ENCODE measurements at places on chromosomes 1 and 21. TPM values are rescaled to one million over a fixed set of nuclear protein-coding genes. Genes with fewer than 3 reads are reported as not detected.

CHRNB2 gene
- total RNA-seq, result 0.34 TPM

PLA2G2D gene
- not detected for total RNA-seq

TMEM39B gene
- 7.3 TPM for total RNA-seq

TNNT2 gene
- 7.9 TPM for total RNA-seq

DDOST gene
- 143 TPM for total RNA-seq

ZSWIM5 gene
- 3.5 TPM for total RNA-seq

CXADR gene
- total RNA-seq, result 103 TPM

SPATA21 gene
- total RNA-seq, result not detected

PEAR1 gene
- total RNA-seq, result 5.7 TPM

MEF2D gene
- 67.0 TPM for total RNA-seq

SELE gene
- total RNA-seq, result 1.5 TPM

DNA sequence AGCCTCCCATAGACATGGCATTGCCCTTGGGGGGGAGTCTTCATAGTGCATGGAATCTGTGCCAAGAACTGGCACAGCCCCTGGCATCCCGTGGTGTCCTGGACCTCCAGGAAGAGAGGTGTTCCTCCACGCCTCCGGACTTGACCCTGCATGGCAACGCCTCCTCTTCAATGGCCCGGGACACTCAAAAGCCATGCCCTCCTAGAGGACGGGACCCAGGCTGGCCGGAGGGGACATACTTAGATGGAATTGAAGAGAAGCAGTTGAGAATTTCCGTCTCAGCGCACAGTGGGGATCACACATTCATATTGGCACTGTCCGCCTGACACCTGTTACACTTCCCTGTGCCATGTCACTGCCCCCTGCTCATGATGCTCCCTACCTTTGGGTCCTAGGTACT, 38.4 kb upstream of the TENT5C start:
- DNase-seq, result no peak
- no peak overlapping the region for H3K27ac ChIP-seq
- peaks cover 4% of the 10 kb centered on the region for H3K4me1 ChIP-seq
- no peaks in the 10 kb centered on the region for H3K36me3 ChIP-seq

- no peaks in the 10 kb centered on the region for H3K27me3 ChIP-seq
- DNase-seq, result no peak
- peaks cover 21% of the 10 kb centered on the region for H3K36me3 ChIP-seq
- no peak overlapping the region for H3K27ac ChIP-seq
Measured at GRCh38 chr1:225919906-225920305, 4.1 kb downstream of the PYCR2 start.

DNA sequence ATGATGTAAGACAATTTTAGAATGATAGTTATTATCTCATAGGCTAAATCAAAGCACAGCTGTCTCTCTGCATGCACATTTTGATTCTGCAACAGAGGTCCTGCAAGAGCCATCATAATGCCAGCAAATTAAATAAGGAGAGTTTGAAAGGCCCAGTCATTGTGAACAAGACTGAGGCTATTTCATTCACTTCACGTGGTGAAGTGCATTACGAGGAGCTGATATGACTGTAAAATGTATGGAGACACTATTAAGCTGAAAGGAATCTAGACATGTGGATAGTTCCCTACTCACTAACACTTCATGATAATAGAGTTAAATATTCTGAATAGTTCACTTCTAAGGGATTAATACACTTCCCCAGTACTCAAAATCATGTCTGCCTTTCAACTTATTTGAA, 299.0 kb downstream of the SMYD3 start:
- no peaks in the 10 kb centered on the region for H3K4me1 ChIP-seq
- no peak overlapping the region for H3K4me3 ChIP-seq
- no peaks in the 10 kb centered on the region for H3K27me3 ChIP-seq
- no peaks in the 10 kb centered on the region for H3K36me3 ChIP-seq

DNA sequence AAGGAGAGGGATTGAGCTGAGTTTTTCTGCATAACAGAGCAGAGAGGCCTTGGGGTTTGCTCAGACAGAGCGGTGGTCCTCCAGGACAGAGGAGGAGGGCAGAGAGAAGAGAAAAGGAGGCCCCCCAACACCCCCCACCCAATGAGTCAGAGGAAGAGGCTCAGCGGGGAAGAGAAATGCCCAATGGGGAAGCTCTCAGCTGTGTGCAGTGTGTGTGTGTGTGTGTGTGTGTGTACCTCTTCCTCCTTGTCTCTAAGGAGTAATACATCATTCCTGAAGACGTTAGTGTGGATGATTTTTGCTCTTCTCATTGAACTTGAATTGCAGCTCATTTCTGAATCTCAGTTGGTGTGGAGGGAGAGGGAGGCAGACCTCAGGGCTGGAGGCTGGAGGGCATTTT, 8.7 kb downstream of the TMPRSS3 start:
- no peaks in the 10 kb centered on the region for H3K4me1 ChIP-seq
- no peak for DNase-seq
- H3K4me3 ChIP-seq, result no peak overlapping the region
- no peak overlapping the region for H3K27ac ChIP-seq
- no peaks in the 10 kb centered on the region for H3K27me3 ChIP-seq

GRCh38 chr21:18705971-18706370, 302.4 kb upstream of the TMPRSS15 start:
- H3K27me3 ChIP-seq, result no peaks in the 10 kb centered on the region
- DNase-seq, result no peak
- H3K4me1 ChIP-seq, result no peaks in the 10 kb centered on the region
- H3K4me3 ChIP-seq, result no peak overlapping the region
- H3K36me3 ChIP-seq, result no peaks in the 10 kb centered on the region

GRCh38 chr1:175810305-175810704, 66.9 kb upstream of the TNR start:
- H3K36me3 ChIP-seq, result no peaks in the 10 kb centered on the region
- no peak overlapping the region for H3K4me3 ChIP-seq
- no peaks in the 10 kb centered on the region for H3K27me3 ChIP-seq
- no peaks in the 10 kb centered on the region for H3K4me1 ChIP-seq
- no peak overlapping the region for H3K27ac ChIP-seq
- DNase-seq, result no peak

- no peaks in the 10 kb centered on the region for H3K27me3 ChIP-seq
- DNase-seq, result no peak
- peaks cover 26% of the 10 kb centered on the region for H3K4me1 ChIP-seq
- peak overlapping the region; percentile 75 for H3K4me3 ChIP-seq
- no peak overlapping the region for H3K27ac ChIP-seq
- H3K36me3 ChIP-seq, result no peaks in the 10 kb centered on the region
Measured at GRCh38 chr1:3858231-3858981, 1.1 kb downstream of the DFFB start.

DNA sequence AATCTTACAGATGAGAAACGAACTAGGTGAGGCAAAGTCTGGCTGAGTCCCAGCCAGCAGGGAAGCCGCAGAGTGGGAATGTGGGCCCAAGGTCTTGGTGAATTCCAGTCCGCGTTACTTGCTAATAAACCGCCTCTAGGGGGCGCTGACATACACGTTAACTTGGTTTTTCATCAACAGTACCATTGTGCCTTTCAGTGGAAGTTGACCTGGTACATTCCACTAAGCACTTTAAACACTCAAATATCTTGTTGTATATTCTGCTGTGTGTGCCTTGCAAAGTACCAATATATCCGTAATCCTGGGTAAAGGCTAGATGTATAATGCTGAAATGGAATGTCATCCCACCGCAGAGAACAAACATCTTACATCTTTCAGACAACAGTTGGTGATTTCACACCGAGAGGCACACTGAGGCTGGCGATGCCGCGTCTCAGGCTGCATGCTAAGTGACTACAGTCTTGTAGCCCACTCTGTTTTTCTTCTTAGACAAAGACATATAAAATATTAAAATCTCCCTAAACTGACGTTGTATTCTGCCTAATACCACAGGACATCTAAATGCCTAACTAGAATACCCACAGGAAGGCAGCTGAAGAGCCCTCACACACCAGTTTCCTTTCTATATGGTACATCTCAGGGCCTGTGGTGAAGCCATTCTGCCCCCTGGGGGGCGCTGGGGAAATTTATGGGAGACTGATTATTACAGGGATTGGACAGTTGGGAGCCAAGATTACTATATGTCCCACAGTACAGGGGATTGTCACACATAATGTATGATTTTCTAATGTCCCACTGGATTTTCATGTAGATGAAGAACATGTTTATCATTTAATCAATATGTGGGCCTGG, 49.2 kb upstream of the C1orf198 start:
- peak; percentile 73 for DNase-seq
- H3K36me3 ChIP-seq, result peaks cover 47% of the 10 kb centered on the region
- no peak overlapping the region for H3K27ac ChIP-seq
- no peak overlapping the region for H3K4me3 ChIP-seq

DNA sequence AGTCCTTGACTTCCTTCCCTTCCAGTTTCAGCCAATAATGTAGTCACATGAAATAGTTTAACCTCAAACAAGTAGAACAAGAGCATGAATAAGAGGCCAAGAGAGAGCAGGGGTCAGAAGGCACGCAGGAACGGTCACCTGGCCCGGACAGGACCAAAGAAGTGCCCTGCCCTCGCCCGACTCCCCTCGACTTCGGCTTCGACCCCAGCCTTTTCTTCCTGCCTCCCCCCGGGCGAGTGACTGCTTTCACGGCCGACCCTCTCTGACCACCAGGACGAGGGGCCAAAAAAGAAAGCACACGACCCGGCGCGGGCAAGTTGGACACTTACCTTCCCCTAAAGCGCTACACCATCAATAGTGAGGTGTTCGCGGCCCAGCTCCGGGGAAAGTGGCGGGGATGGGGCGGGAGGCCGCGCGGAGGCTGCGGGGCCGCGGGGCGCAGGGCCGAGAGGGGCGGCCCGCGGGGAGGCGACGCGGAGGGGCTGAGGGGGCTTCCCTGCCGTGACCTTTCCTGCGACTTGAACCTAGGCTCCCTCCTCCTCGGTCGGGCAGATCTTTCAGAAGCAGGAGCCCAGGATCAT, 519 bp downstream of the RERE start:
- H3K36me3 ChIP-seq, result no peaks in the 10 kb centered on the region
- no peaks in the 10 kb centered on the region for H3K27me3 ChIP-seq
- peak overlapping the region; percentile 80 for H3K4me3 ChIP-seq
- peaks cover 45% of the 10 kb centered on the region for H3K4me1 ChIP-seq
- H3K27ac ChIP-seq, result peak overlapping the region; percentile 99

DNA sequence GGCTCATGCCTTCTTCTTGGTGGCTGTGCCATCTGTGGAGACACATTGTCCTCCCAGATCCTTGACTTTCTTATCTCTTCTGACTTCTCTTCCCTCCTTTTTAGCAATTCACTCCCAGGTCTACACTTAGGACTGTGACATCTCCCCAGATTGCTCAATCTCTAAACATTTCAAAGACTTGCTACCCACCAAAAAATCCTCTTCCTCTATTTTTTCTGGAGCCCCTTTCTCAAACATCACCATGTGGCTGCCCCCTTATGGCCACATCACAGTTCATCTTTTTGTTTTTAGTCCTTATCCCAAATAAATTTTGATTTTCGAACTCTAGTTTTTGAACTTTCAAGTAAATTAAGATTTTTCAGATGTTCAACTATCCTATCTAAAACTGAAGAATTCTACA, 148.6 kb upstream of the HOOK1 start:
- no peaks in the 10 kb centered on the region for H3K36me3 ChIP-seq
- peaks cover 16% of the 10 kb centered on the region for H3K4me1 ChIP-seq
- H3K4me3 ChIP-seq, result no peak overlapping the region

GRCh38 chr1:219209578-219209977, 35.9 kb downstream of the LYPLAL1 start:
- H3K36me3 ChIP-seq, result peaks cover 10% of the 10 kb centered on the region
- no peak overlapping the region for H3K27ac ChIP-seq
- no peak overlapping the region for H3K4me3 ChIP-seq
- no peaks in the 10 kb centered on the region for H3K27me3 ChIP-seq
- DNase-seq, result no peak

DNA sequence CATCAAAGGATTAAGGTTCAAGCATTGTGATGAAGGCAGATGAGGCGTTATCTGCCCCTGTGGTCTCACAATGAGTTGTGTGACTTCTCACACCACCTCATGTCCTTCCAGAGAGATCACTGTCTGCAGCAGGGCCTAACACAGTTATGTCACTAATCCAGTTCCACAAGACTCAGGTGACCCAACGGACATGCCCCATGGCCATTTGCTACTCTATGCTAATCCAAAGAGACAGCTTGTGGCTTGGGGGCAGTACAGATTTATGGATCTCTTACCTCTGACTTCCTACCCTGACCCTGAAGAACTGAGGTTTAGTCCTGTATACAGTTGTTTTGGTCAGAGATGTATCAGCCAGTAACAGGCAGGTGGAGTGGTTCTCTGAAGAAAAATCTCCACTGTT, 147.1 kb downstream of the GLUL start:
- H3K27ac ChIP-seq, result no peak overlapping the region
- DNase-seq, result no peak
- no peak overlapping the region for H3K4me3 ChIP-seq
- H3K4me1 ChIP-seq, result peaks cover 9% of the 10 kb centered on the region

GRCh38 chr21:46142582-46143473, 12.6 kb downstream of the FTCD start:
- H3K4me3 ChIP-seq, result no peak overlapping the region
- no peaks in the 10 kb centered on the region for H3K36me3 ChIP-seq
- H3K4me1 ChIP-seq, result peaks cover 10% of the 10 kb centered on the region
- H3K27ac ChIP-seq, result no peak overlapping the region
- DNase-seq, result peak; percentile 52
- peaks cover 3% of the 10 kb centered on the region for H3K27me3 ChIP-seq

GRCh38 chr1:2501041-2501819, 25.1 kb downstream of the PLCH2 start:
- H3K4me1 ChIP-seq, result peaks cover 18% of the 10 kb centered on the region
- H3K4me3 ChIP-seq, result no peak overlapping the region

GRCh38 chr1:8926707-8927694, 18.7 kb upstream of the CA6 start:
- no peaks in the 10 kb centered on the region for H3K4me1 ChIP-seq
- DNase-seq, result no peak
- no peaks in the 10 kb centered on the region for H3K36me3 ChIP-seq

- H3K27me3 ChIP-seq, result peaks cover 6% of the 10 kb centered on the region
- no peak overlapping the region for H3K27ac ChIP-seq
- no peaks in the 10 kb centered on the region for H3K36me3 ChIP-seq
Measured at GRCh38 chr21:43337901-43338655, 88.9 kb downstream of the SIK1 start.

DNA sequence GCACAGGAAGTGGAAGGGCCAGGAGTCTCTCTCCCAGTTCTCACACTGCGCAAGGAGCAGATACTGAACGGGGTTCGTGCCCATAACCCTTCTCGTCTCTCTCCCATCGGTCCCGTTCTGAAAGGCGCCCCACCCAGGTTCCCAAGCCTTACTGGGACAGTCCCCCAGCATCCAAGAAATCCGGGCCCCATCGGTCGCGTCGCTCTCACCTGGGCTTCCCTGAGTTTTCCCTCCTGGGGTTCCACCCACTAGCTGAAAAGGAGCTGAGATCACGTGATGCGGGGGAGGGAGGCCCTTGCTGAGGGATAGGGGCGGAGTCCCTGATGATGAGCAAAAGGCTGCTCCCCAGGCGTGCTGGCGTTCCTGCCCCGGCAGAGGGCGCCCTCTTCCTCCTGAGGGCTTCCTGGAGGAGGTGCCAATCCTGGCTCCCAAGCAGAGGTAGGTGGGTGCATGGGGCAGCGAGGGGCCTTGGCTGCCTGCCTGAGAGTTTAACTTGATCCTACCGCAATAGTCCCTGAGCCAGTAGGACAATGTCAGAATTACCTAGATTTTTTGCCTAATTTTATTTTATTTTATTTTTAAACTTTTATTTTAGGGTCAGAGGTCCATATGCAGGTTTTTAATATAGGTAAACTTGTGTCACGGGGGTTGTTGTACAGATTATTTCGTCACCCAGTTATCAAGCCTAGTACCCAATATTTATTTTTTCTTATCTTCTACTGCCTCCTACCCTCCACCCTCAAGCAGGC, at the start of gene SPOCD1:
Gene SPOCD1, minus strand, starts transcription at position 271 of the 749 bp plus-strand sequence. CDS start 689 bp downstream, outside the sequence.
- H3K36me3 ChIP-seq, result no peaks in the 10 kb centered on the region
- no peaks in the 10 kb centered on the region for H3K27me3 ChIP-seq
- no peak within 1 kb of the TSS for H3K4me3 ChIP-seq
- no peak within 1 kb of the TSS for H3K27ac ChIP-seq
- peaks cover 12% of the 10 kb centered on the region for H3K4me1 ChIP-seq

- H3K4me1 ChIP-seq, result peaks cover 44% of the 10 kb centered on the region
- no peaks in the 10 kb centered on the region for H3K27me3 ChIP-seq
- DNase-seq, result no peak
- no peaks in the 10 kb centered on the region for H3K36me3 ChIP-seq
- peak overlapping the region; percentile 74 for H3K27ac ChIP-seq
Measured at GRCh38 chr1:13663969-13664368, 36.0 kb upstream of the PRDM2 start.

All from suprapubic skin (tissue), 4 donors.